ENCODE measurements at places on chromosomes 3 and 15.

- DNase-seq, result no peak
Observed at GRCh38 chr3:111747490-111747889, 111.6 kb upstream of the PHLDB2 start.

DNA sequence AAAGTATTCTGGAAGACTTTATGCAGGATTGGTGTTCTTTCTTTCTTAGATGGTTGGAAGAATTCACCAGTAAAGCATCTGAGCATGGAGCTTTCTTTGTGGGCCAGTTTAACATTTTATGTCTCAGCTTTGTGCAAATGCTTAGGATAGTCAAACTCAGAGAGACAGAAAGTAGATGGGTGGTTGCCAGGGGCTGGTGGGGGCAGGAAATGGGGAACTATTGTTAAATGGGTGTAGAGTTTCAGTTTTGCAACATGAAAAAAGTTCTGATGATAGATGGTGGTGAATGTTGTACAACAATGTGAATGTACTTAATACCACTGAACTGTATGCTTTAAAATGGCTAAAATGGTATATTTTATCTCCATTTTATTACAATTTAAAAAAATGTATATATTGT is 24.8 kb downstream of the SPCS1 start:
- DNase-seq, result no peak

DNA sequence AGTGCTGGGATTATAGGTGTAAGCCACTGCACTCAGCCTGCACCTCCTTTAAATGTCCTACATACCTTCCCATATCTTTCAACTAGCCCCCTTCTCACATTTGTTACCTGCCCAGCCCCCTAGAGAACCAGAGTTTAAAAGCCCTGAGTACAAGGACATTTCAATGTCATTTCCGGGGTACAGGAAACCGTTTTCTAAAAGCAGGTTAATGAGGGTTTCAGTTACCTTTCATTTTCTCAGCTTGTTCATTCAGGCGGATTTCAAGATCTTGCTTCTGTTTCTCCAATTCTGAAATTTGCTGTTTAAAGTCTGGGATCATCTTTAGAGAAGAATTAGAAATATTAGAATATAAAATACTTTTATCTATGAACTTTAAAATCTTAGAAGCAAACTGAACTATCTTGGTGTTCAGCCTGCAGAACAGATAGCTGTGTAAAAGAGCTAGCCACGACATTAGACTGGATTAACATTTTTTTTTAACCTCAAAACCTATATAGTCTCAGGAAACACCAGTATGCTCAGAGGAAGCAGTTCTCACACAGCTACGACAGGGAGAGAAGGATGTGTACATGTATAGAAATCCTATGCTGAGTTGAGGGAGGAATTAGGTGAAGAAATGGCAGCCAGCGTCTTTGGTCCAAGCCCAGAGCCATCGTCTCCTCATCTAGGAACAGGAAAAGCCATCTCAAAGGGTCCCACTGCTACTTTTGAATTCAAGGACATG is 29.9 kb upstream of the GNB5 start:
- no peak for DNase-seq

- no peak for DNase-seq
Observed at GRCh38 chr15:98800437-98801233, 152.3 kb downstream of the IGF1R start.

DNA sequence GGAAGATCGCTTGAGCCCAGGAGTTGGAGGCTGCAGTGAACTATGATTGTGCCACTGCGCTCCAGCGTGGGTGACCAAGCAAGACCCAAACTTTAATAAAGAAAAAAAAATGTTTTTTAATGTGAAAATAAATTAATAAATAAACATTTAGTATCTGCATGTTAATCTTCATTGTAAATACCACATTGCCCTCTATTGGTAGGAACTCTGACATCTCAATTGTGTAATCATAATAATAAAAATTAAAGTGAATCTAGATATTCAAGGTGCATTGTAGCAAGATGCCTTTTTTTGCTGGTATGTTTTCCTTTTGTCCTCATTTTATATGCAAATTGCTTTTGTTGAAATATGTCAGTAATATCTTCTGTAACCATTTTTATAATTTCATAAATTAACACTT is 95.0 kb upstream of the LIMD1 start:
- no peak for DNase-seq

DNA sequence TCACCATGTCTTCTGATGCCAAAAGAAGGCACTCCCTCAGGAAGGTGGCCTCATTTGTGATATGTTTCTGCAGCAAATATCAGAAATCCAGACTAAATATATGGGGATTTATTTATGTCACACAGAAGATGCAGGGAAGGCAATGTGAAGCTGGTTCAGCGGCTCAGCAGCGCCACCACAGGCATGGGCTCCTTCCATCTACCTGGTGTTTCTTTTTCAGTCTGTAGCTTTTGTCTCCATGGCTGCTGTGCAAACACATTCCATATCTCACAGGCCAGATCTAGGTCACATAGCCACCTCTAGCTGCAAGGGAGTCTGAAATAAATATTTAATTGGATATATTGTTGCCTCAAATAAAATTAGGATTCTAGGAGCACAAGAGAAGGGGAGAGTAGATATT is 502.1 kb upstream of the IL12A start:
- DNase-seq, result no peak

DNA sequence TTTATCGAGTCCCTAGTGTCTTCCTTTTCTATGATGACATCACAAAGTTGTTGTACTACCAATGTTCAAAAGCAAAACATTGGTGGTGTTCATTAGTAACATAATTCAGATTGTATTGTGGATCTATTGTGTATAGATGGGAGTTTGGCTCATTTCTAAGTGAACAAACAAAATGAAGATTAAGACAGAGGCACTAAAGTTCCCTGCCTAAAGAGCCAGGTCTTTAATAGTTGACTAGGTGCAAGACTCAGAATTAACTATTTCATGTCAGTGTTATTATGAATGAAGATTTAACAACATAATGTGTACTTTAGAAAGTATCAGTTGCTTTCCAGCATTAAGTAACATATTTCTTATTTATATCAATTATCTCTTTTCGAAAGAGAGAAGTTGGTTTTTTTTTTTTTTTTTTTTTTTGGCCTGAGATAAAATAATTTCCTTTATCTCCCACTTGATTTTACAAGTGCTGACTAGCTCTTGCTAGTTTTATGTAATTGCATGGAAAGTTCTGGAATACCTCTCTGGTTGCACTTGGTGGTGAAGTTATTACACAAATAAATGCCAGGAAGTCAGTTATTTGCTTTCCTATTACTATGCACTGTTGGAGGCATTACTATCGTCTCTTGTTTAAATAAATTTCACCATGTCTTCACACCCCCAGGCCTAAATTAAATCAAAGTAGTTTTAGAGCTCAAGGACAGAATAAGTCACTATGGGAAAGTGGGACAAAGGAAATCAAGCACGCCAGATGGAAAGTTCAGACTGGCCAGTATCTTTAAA is 48.7 kb downstream of the NAALADL2 start:
- no peak for DNase-seq

GRCh38 chr15:73985101-73985873 is 6.8 kb downstream of the STOML1 start:
- DNase-seq, result no peak

DNA sequence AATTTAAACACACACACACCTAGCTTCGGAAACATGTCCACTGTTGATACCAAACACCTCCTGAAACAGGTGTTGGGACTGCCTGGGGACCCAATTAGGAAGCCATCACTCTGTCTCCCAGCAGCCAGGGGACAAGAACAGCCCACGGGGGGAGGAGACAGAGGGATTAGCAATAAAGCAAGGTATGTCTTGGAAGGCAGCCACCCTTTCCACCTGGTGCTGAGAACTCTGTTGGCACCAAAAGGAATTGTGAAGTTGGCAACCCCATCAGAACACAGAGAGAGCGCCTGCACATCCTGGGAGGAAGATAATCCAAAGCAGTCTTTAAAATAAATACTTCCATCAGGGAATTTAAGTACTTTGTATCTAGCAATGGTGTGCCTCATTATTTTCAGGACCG is 111.0 kb downstream of the ADAMTS17 start:
- DNase-seq, result no peak

DNA sequence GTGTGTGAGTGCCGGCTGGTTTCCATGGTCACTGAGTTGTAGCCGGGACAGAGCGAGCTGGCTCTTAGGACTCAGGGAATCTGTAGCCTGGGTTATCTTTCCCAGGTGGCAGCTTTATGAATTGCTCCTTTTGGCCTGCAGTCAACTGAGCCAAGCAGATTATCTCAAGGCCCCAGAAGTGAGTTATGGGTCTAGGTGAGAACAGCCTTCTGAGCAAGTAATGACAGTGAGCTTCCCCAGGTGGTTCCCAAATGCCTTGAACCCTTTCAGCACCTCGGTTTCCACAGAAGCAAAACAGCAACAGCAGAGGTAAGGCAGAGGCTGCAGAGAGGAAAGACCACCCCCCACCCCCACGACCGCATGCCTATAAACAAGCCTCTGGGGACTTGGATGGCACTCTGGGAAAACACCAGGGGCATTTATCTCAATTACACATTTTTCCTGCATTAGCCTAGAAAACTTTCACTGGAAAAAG is 56.7 kb upstream of the DGKG start:
- no peak for DNase-seq

GRCh38 chr15:79341396-79341795 is 30.5 kb downstream of the TMED3 start:
- DNase-seq, result no peak

GRCh38 chr15:39079296-39079847 is 501.5 kb upstream of the THBS1 start:
- DNase-seq, result no peak

DNA sequence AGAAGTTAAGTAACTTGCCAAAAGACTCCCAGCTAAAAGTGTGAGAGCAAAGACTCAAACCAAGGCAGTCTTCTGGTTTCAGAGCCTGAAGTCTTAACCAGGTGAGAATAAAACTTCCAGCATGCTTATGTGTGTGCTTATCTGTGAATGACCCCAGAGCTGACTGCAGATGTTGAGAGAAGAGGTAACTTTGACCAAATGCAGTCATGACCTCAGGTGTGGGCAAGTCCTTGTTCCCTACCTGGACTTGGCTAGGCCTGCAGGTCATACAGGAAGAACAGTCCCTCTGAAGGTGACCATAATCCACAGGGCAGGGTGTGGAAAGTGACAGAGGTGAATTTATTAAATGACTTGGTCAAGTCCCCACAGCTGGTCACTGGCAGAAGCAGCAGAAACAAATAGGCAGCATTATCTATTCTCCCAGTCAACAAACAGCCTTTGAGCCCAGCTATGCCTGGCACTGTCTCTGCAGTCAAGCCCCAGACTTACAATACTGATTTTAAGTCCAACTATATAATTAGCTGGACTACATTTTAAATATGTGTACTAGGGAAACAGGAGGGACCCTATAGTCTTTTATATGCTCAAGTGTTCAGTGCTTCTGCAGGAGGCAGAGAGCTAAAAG is 3.0 kb upstream of the CPEB1 start:
- DNase-seq, result no peak

DNA sequence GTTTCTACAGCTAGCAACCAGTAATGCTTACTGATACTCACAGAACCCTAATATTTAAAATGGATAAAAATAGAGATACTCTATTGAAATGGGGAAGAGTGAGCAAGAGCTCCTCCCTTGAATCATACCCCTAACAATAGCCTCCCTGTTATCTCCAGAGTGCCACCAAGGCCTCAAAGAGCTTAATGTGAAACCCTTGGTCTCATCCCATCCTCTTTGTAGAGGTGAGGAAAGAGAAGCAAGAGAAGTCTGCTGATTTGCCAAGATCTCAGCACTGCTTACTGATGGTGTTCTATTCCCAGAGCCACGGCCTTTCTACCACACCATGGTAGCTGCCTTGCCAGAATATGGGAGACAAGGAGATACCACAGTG is 463.4 kb upstream of the PROK2 start:
- no peak for DNase-seq

DNA sequence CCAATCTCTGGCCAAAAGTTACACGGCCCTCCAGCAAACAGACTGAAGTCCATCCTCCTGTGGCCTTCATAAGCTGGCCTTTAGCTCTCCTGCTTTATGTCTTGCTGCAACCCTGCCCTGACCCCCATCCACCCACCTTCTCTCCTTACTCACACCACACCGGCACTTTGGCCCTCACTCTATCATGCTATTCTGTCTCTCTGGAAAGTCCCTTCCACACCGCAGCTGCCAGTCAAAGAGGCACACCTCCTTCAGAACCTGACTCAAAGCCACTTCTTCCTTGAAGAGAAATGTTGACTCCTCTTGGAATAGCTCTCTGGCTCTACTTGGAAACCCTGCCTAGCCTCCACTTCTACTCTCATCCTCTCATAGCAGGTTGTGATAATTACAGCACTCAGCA is 4.5 kb downstream of the GPR156 start:
- DNase-seq, result no peak

DNA sequence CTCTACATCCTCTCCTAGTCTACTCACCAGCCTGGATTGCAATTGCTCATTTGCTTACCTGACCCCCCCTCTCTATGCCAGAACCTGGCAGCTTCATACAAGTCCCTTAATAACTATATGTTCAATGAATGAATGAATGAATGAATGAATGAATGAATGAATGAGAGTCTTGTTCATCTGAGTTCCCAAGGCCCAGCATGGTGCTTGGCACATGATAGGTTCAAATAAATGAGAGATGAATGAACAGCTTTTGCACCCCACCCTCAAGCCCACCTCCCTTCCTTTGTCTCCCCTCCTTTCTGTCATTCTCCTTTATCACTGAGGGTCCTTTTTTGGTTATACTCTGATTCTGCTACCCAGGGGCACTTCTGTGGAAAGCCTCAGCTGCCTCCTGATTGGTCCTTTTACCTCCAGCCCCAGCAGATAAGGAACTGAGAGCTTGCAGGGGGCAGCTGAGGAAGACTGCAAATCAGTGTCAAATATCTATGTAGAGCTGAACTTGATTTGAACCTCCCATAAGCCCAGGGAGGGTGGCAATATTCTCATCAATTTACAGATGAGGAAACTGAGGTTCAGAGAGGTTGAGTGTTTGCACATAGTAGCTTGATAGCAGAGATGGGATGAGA is 54.1 kb upstream of the CHRNB4 start:
- no peak for DNase-seq

DNA sequence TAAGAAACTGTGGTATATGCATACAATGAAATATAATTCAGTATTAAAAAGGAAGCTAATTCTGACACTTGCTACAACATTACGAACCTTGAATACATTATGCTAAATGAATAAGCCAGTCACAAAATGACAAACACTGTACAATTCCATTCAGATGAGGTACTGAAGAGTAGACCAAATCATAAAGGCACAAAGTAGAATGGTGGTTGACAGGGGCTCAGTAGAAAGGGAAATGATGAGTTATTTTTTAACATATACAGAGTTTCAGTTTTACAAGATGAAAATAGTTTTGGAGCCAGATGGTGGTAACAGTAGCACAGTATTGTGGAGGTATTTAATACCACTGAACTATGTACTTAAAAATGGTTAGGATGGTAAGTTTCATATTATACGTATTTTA is 254.6 kb upstream of the RBMS3 start:
- DNase-seq, result no peak

DNA sequence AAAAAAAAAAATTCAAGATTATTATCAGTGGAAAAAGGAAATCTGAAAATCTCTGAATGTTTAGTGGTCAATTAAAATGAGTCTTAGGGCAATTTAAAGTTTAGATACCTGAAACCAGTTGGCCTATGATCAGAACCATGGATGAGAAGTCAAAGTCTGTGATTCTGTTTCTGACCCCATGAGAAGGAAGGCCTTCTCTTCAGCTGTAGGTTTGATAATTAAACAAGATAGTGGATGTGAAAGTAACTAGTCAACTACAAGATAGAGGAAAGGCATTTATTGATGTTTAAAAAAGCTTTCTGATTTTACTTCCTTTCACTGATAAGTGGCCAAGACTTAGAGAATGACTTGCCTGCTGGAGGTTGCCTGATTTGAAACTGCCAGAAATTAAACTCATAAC is 8.7 kb downstream of the PLS1 start:
- DNase-seq, result no peak
